ENCODE measurements at places on chromosomes 2 and 18. TPM values are rescaled to one million over a fixed set of nuclear protein-coding genes. Genes with fewer than 3 reads are reported as not detected.

GRCh38 chr2:156229724-156230362, 102.7 kb downstream of the NR4A2 start:
- no peaks in the 10 kb centered on the region for H3K27me3 ChIP-seq
- no peaks in the 10 kb centered on the region for H3K4me1 ChIP-seq
- no peak for DNase-seq
- H3K36me3 ChIP-seq: no peaks in the 10 kb centered on the region
- no peak overlapping the region for H3K27ac ChIP-seq

DNA sequence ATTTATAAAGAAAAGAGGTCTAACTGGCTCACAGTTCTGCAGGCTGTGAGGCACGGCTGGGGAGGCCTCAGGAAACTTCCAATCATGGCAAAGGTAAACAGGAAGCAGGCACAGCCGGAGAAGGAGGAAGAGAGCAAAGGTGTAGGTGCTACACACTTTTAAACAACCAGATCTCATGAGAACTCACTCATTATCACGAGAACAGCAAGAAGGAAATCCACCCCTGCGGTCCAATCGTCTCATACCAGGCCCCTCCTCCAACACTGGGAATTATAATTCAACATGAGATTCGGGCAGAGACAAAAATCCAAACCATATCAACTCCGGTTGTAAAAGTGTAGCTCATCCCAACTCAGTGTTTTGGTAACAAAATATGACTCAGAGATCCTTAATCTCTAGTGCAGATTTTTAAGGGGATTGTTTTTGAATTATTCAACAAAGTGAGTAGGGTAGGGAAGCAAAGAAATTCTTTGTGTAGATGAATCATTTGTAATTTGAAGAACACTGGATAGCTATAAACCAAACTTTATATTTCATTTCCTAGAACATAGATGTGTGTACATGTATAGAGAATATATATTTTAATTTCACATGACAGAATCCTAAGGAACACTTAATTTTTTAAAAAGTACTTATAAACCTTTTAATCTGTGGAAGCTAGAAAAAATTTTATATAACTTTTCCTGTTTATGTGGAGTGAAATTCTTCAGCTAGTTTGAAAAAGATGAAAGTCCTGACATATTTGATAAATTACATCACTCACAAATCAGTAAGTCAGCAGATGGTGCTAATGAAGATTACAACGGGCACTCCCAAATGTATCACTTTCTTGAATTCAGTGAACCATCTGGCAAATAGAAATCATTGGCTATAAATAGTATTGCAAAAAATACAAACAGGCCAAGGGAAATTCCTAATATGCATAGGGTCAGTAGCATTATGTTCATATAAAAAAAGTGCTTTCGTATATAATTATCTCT, 130.1 kb downstream of the OLA1 start:
- no peak overlapping the region for H3K4me3 ChIP-seq
- no peaks in the 10 kb centered on the region for H3K27me3 ChIP-seq
- H3K27ac ChIP-seq: no peak overlapping the region
- no peak for DNase-seq
- no peaks in the 10 kb centered on the region for H3K4me1 ChIP-seq
- no peaks in the 10 kb centered on the region for H3K36me3 ChIP-seq

- H3K36me3 ChIP-seq: no peaks in the 10 kb centered on the region
- no peaks in the 10 kb centered on the region for H3K27me3 ChIP-seq
- no peak overlapping the region for H3K4me3 ChIP-seq
- H3K4me1 ChIP-seq: peaks cover 59% of the 10 kb centered on the region
- DNase-seq: no peak
- H3K27ac ChIP-seq: no peak overlapping the region
Measured at GRCh38 chr2:121539750-121540469, 9.2 kb downstream of the RNU4ATAC start.

DNA sequence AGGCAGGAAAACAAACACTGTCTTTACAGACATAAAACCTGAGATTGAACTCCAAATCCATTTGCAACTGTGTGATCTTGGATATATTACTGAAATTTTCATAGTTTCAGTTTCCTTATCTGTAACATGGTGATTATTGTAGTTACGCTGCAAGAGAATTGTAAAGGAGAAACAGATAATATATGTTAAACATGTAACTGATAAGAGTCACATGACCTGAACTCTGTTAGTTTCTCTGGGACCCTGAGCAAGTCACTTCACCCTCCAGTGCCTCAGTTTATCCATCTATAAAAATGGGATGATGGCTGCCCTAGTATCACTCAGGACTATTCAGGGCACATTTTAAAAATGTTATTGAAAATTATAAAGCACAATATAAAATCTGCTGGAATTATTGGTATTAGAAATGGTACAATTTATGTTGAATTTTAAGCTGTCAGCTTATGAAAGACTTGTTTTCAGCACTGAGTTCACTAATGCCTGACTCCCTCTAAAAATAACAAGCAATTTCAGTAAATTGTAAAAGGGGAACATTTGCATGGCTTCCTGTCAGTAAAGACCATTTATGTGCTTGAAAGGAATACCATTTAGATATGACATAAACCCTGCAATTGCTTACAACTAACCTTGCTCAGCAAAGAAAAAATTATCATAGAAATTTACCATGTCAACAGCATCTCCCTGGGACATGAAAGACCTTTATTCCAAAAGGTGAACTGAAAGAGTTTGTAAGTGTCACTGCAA, 393.5 kb downstream of the RAD51AP2 start:
- H3K36me3 ChIP-seq: no peaks in the 10 kb centered on the region
- DNase-seq: no peak
- H3K4me1 ChIP-seq: no peaks in the 10 kb centered on the region
- no peak overlapping the region for H3K4me3 ChIP-seq
- no peak overlapping the region for H3K27ac ChIP-seq

DNA sequence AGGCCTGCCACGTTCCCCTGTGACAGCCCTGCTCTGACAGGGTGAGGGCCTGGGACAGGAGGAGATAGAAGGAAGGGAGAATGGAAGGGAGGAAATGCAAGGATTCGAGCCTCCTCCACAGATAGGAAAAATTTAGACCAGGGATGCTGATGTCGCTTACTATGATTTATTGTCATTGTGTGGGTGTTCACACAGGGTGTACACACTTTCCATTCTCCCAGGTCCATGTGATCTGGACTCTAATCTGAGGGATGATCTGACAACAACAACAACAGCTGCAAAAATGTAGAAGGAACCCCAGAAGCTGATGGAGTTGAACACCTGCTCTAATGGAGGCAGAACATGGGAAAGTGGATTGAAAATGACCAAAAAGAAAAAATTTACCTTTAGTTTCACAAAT, 231.7 kb upstream of the TNP1 start:
- no peak for DNase-seq
- peaks cover 8% of the 10 kb centered on the region for H3K4me1 ChIP-seq
- no peak overlapping the region for H3K4me3 ChIP-seq

GRCh38 chr2:229798446-229799155, 84.2 kb upstream of the DNER start:
- no peak for DNase-seq
- peak overlapping the region; percentile 49 for H3K27ac ChIP-seq
- peaks cover 9% of the 10 kb centered on the region for H3K4me1 ChIP-seq
- no peaks in the 10 kb centered on the region for H3K27me3 ChIP-seq

The REG1B gene
- not detected for total RNA-seq

DNA sequence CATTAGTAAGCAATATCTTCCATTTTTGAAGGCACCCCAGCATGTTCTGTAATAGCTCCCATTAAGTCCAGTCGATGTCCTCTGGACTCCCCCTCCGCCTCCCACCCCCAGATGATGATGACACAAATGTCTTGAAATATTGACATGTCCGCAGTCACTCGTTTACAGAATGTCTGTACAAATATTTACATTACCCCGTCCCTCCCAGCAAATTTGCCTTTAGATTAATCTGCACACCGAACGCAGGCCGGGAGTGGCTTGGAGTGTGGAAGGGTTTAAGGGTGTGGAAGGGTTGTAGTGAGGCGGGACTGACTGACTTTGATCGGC, 853 bp upstream of the OSBPL6 start:
- H3K27ac ChIP-seq: peak overlapping the region; percentile 92
- H3K36me3 ChIP-seq: no peaks in the 10 kb centered on the region
- DNase-seq: no peak

DNA sequence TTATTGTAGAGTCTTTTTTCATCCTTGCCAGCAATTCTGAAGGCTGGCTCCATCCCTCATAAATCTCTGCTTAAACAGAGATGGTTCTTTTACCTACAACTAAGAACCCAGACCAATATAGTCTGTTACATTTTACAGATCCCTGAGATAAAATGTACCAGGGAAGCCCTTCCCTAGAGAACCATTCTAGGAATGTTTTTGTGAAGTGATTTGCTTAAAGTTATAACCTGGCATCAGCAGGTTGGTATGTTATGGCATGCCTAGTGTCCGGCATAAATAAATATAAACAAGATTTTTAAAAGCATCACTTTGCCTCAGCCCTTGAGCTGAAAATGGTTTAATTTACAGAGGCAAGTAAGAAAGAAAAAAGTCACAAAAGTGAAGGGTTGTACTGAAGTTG, 18.5 kb upstream of the NPAS2 start:
- no peaks in the 10 kb centered on the region for H3K4me1 ChIP-seq
- no peak overlapping the region for H3K27ac ChIP-seq
- no peaks in the 10 kb centered on the region for H3K27me3 ChIP-seq

- H3K27me3 ChIP-seq: no peaks in the 10 kb centered on the region
- H3K4me3 ChIP-seq: no peak overlapping the region
- no peaks in the 10 kb centered on the region for H3K36me3 ChIP-seq
- DNase-seq: no peak
- peaks cover 2% of the 10 kb centered on the region for H3K4me1 ChIP-seq
Measured at GRCh38 chr2:28312307-28313219, 80.1 kb upstream of the FOSL2 start.

The ALPG gene
- total RNA-seq: not detected

The UGT1A3 gene
- not detected for total RNA-seq

Measured in heart right ventricle (tissue), 16 donors.